ENCODE measurements at places on chromosomes 16 and 17.

- no peak for DNase-seq
These were observed 31.6 kb downstream of the TNFRSF13B start for GRCh38 chr17:16940116-16940881.

- no peak for DNase-seq
These were observed 4.6 kb upstream of the GAN start for GRCh38 chr16:81310045-81310644.

GRCh38 chr17:10499950-10500349, 18.4 kb downstream of the MYH1 start:
- no peak for DNase-seq

DNA sequence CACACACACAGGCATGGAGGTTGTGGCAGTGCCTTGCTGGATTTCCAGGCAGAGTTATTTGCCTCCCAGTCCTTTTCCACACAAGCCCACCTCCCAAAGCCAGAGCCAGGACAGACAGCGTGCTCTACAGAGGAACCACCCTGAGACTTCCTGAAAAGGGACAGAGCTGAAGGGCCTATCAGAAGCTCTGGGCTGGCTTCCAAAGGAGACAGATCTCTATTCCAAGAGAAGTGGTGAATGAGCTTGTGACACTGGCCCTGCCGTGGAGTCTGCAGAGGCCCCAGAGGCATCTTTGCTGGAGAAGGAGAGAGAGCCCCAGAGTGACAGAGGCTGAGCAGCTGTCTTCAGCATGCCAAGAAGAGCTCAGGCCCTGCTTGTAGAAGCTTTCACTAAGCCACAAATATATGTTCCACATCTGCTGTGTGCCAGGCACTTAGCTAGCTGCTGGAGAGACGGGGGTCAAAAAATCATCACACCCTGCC, 8.3 kb upstream of the LPCAT2 start:
- DNase-seq: no peak

- DNase-seq: no peak
These were observed 2.7 kb upstream of the BHLHA9 start for GRCh38 chr17:1267471-1267943.

DNA sequence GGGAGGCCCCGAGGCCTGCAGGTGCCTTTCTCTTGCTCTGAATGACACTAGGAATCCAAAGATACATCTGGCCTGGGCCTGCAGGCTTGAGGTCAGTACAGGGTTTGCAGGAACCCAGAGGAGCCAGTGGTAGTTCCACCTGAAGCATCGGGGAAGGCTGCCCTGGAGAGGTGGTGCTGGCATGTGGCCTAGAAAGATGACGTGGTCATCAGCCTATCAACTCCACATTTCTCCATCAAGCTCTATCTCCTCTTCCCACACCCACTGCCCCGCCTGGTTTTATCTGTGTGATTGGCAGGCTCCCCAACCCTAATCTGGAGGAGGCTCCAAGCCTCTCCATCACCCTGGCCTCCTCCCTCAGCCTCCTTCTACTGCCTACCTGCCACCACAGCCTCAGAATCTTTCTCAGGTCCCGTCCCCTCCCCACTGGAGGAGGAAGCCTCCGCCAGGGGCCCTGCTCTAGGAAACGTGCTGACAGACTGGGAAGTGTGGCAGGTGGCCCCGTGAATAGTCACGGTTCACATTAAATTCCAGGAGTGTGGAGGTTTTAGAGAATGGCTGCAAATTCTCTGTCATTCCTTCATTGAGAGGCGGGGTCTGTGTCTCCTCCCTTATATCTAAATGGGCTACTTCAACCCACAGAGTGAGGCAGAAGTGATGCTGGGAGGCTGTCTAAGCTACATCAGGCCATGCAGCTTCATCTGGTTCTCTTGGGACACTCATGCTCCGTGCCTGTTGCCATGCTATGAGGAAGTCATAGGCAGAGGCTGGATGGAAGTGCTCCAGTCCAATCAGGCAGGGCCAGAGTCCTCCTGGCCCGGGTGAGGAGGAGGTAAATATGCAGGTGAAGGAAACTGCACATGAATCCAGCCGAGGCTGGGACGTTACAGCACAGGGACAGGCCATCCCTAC, 11.4 kb upstream of the MAP2K3 start:
- DNase-seq: no peak

GRCh38 chr17:13212860-13213259, 195.0 kb upstream of the ELAC2 start:
- no peak for DNase-seq

DNA sequence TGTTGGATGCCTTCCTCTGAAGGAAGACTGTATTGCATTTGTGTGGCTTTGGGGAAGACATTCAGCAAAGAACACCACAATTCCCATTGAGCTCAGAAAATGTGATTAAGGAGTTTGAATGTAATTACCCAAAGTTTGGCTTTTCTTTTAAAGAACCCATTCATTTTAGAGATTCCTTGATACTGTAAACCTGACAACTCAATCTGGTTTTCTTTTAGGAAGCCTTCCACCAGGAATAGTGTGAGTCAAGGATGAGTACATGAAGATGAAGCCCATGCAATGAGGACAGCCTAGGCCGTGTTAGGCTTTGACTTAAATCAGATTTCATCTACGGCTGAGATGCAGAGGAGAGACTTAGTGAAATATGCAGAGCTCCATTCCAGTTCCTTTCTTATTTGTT, 271.7 kb upstream of the TBX2 start:
- DNase-seq: no peak

- no peak for DNase-seq
These were observed 128.6 kb downstream of the SOX9 start for GRCh38 chr17:72249441-72249840.

GRCh38 chr17:37719866-37720265, 25.0 kb downstream of the HNF1B start:
- DNase-seq: no peak

DNA sequence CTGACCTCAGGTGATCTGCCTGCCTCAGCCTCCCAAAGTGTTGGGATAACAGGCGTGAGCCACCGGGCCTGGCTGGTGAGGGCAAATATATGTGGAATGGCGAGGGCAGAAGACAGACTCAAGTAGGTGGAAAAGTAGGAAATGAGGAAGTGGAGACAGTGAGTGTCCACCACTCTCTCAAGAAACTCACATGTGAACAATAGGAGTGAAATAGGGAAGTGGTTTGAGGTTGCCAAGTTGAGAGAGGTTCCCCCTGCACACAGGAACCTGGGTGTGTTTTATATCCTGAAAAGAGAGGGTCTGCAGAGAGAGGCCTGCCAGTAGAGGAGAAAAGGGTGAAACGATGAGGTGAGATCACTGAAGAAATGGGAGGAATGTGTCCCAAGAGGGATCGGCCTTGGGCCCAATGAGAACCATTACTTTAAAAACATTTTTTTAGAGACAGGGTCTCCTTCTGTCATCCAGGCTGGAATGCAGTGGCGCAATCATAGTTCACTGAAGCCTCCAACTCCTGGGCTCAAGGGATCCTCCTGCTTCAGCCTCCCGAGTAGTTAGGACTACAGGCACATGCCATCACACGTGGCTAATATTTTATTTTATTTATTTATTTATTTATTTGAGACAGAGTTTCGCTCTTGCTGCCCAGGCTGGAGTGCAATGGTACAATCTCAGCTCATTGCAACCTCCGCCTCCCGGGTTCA, 17.1 kb upstream of the CORO1A start:
- no peak for DNase-seq

DNA sequence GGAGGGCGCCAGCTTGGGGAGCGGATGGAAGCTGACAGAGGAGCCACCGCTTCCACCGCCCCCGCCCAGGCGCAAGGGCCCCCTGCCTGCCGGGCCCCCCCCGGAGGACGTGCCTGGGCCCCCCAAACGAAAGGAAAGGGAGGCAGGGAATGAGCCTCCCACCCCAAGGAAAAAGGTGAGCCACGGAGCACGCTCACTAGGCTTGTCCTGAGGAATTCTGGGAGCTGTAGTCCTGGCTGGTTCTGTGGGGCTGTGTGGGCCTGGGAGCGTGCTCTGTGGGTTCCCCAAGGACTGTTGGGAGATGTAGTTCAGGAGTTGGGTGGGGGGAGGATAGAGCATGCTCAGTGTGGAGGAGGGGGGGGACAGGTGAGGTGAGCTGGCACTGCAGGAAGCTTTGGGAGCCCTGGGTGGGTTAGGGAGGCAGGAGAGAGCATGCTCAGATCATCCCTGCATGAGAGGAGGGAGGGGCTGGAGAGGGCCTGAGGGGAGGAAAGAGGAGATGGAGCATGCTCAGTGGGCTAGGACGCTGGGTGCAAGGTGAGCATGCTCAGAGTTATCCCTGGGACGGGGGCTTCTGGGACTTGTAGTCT, 4.5 kb downstream of the FBXL19 start:
- no peak for DNase-seq

DNA sequence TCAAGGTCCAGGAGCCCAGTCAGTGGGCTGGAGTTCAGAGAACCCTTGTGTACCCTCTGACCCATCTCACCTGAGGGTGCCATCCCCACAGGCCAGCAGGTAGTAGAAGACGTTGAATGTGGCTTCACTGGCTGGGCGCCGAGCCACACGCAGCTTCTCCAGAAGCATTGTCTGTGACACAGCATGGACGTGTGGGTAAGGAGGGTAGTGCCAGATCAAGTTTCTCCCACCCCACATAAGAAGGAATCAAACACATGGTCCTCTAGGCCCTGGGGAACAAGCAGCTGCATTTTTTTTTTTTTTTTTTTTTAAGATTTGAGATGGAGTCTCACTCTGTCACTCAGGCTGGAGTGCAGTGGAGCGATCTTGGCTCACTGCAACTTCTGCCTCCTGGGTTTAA, 60.9 kb downstream of the MYO18A start:
- no peak for DNase-seq

DNA sequence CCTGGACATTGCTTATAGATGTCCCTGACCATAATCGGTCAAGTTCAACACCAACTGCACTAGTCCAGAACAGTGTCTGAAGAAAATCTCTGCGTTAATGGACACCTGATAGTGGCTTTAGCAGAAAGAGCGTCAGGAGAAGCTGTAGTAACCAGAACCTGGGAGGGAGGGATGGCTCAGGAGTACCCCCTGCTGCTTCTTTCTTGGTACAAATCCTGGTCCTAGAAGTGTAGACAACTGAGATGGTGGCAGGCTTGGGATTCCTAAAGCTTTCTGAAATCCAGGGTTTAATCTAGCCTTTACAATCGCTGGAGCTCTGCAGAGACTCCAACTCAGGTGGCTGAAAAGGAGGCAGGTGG, 5.4 kb downstream of the MAP3K14 start:
- DNase-seq: no peak
